Stimulated activated CD8-positive, alpha-beta memory T cell treated with anti-CD3 and anti-CD28 coated beads, Interleukin-15, amount 100 ng/mL, for 24 hours (primary cell): ENCODE measurements at places on chromosomes 13 and 19.

- DNase-seq = no peak
Measured at GRCh38 chr19:55173186-55173713, 6.8 kb upstream of the DNAAF3 start.

- no peak for DNase-seq
Measured at GRCh38 chr13:113161433-113161832, 3.0 kb downstream of the PROZ start.

DNA sequence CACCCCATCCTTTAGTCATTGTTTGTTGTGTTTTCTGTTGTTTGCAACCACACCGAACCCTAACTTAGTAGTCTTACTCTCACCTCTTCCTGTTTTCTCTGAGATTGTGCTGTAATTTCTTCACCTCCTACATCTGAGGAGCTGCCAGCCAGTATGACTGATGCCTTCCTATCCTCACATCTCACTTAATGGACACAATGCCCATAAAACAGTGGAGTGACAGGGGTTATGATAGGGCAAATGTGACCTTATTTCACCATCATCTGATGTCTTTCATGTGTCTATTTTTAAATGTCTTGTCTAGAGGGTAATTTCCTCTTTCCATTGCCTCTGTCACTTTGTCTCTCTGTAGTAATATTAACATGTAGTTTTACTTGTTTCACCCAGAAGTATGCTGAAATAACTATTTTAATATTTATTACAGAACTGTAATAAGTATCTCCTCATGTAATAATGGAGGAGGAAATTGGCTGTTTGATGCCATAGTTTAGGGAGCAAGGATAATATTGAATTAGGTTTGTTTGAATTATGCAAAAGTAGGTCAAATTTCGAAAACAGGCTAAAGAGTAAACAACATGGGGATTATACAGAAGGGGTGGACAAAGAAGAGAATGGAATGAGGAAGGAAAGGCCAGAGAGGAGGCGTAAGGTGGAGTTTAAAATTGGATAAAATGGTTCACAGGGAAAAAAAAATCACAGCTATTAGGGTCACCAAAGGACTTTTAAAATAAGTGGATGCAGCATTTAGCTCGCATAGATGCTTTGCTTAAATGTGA is 103.5 kb upstream of the SPRY2 start:
- DNase-seq = no peak

GRCh38 chr13:31174018-31174417 is 12.3 kb upstream of the HSPH1 start:
- no peak for DNase-seq

GRCh38 chr19:2255112-2255845 is 938 bp downstream of the JSRP1 start:
- no peak for DNase-seq

- DNase-seq = no peak
Measured at GRCh38 chr19:33464010-33464732, 57.4 kb downstream of the PEPD start.

DNA sequence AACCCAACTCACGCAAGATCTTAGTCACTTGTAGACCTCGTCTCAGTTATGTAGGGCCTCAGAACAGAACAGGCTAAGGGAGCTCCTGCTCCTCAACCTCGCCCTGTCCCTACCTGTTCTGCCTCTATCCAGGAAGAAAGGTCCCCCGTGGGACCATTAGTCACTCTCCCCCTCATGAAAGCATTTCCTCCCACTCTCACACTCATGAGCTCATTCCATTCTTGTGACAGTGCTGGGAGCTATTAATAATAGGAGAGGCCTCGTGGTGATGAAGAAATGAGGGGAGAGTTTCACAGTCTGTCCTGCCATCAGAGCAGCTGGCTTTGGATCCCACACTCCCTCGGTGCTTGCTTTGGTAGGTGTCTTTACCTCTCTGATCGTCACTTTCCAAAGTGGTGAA is 10.2 kb downstream of the PPP2R1A start:
- no peak for DNase-seq

DNA sequence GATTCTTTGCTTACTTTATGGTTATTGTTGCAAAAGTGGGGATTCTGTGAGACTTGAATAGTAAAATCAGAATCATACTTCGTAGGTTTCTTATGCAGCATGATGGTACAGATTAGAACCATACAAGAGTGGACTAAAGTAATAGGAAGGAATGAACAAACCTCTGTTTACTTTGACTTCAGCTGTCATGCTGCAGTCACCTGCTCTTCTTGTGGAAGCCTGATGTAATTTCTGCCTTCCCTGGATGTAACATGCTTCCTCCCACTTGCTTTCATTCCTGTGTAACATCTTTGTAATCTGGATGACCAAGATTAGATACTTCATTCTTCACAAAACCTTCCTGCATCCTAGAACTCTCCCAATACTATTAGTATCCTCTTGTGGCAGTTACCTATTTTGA is 235.0 kb downstream of the PCCA start:
- no peak for DNase-seq
